ENCODE measurements at places on chromosomes 16 and 17. TPM values are rescaled to one million over a fixed set of nuclear protein-coding genes. Genes with fewer than 3 reads are reported as not detected.

- DNase-seq = no peak
These were observed 57.2 kb downstream of the ACTG1 start for GRCh38 chr17:81455387-81455786.

TIMP2 gene
- 16.3 TPM for polyA plus RNA-seq

- DNase-seq = no peak
These were observed 20.4 kb upstream of the NUP93 start for GRCh38 chr16:56709443-56710040.

GRCh38 chr17:28460901-28461300 is 12.5 kb upstream of the SLC13A2 start:
- no peak for DNase-seq

PPP4C gene
- polyA plus RNA-seq = 91.1 TPM

GRCh38 chr17:78960928-78961327 is 18.8 kb downstream of the LGALS3BP start:
- no peak for DNase-seq

DNA sequence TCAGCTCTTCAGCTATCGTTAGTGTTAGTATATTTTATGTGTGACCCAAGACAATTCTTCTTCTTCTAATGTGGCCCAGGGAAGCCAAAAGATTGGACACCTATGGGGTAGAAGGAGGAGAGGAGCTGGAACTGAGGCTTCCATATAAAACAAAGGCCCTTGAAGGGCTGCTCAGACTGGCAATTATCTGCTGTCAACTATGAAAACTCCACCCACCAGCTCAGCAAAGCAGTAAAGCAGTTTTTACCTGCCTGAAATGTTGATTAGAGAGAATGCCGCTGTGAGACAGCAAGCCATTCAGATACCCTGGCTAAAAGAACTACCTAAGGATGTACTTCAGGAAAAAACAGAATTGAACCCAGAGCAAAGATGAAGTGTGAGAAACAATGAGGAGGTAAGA is 45.9 kb upstream of the GNAO1 start:
- DNase-seq = no peak

- no peak for DNase-seq
These were observed 140.5 kb downstream of the SSH2 start for GRCh38 chr17:29789196-29790170.

NPIPB6 gene
- 0.58 TPM for polyA plus RNA-seq

DERL2 gene
- 67.7 TPM for polyA plus RNA-seq

DNA sequence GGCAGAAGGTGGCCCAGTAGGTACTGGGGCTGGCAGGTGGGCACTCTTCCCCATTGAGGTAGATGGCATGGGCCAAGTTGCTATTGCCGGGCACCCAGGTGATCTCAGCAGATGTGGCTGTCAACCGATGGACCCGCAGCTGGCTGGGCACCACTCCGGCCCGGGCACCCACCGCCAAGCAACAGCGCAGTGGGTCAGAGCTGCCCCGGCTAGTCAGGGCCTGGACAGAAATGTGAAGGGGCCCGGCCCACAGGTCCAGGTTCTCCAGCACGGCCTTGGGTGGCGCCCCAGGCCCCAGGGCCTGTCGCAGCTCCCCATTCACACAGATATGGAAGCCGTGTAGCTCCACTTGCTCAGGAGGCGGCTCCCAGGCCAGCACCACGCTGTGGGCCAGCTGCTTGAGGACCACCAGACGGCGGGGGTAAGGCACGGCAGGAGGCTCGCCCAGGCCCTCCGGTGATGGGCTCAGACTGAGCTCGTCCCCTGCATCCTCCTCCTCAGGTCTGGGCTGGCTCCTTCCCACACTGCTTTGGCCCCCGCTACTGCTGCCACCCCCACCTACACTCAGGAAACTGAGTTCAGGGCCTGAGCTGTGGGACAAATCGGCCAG is 16.5 kb downstream of the TSPOAP1 start:
- DNase-seq = no peak

C16orf89 gene
- polyA plus RNA-seq = 4.0 TPM

GDPD1 gene
- 0.77 TPM for polyA plus RNA-seq

GRCh38 chr17:80312621-80313135 is 52.0 kb downstream of the RNF213 start:
- DNase-seq = peak; percentile 40

DNA sequence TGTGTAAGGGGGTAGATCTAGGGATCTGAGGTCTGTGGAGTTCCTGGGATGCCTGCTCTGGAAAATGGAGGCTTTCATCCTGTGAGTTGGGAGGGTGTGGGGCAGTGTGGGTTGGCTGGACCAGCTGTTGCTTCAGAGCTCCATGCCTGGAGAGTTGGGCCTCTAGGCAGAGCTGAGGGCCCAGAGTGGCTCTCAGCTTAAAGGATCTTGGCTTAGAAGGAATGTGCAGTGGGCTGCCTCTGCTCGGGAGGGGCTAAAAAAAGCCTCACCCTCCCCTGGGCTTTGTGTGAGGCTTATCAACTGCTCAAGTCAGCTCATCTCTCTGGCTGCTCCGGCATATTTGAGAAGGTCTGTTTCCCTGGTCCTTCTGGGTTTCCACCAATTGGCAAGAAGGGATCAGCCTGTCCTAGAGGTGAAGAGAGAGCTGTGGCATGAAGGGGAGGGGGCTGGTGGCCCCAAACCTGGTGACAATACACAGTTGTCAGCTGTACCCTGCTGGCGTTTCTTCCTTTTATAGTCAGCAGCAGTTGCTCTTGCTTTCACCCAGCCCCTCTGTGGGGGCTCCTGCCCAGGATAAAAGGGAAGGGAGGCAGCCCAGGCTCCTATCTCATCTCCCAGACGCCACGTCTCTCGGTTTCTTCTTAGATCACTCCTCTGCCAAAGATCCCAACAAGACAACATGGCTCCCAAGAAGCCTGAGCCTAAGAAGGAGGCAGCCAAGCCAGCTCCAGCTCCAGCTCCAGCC is at the start of gene MYL4:
Gene MYL4, plus strand, starts transcription at position 605 of the 745 bp plus-strand sequence. Its CDS starts 75 bp downstream, at position 680.
- no peak for DNase-seq

- DNase-seq = no peak
These were observed 4.6 kb upstream of the LYZL6 start for GRCh38 chr17:35948092-35948491.

DNA sequence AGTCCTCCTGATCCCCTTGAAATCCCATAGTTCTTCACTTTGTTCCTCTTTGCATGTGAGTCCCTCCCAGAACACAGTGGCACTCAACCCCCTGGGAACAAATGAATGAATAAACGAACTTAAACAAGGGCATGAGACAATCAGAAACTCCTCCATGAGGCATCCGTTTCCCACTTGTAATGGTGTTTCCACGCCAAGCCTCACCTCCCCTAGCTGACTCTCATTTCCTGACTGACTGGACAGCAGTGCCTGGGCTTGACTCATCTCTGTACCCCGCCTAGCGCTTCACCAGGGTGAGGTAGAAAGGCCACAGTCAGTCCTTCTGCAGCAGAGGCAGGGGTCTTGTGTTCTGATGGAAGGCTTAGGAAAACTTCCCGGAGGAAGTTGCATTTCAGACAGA is 14.2 kb downstream of the KIF1C start:
- no peak for DNase-seq

Data from spleen (tissue), 13 donors.